ENCODE measurements at places on chromosomes 2 and 18.

DNA sequence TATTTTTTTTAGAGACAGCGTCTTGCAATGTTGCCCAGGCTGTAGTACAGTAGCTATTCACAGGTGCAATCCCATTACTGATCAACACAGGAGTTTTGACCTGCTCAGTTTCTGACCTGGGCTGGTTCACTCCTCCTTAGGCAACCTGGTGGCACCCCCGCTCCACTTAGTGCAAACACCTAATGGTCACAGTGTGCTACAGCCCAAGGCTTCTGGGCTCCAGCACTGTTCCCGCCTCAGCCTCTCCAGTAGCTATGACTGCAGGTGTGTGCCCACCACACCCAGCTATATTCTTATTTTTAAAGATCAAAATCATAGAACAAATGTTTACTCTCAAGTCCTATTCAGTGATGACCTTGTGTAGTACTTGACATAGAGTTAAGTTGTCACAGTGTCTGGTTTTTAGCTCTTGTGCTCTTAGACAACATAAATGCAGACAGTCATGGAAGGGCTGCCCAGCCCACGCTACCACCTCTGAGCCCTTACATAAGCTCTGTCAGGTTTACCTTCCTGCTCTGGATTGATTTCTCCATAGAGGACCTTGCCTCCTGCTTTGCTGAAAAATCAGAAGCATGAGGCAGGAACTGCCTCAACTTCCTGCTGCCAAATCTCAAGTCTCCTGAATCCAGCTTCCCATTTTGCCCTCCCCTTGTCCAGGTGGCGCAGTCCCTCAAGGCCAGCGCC, 82.2 kb upstream of the SLC1A4 start:
- DNase-seq = no peak

- DNase-seq = no peak
Observed at GRCh38 chr2:226850024-226850423, 14.2 kb downstream of the RHBDD1 start.

GRCh38 chr18:62512532-62512931, 10.3 kb upstream of the ZCCHC2 start:
- DNase-seq = no peak

- DNase-seq = peak; percentile 15
Observed at GRCh38 chr2:28366496-28367282, 26.0 kb upstream of the FOSL2 start.

GRCh38 chr2:10316860-10317259, 14.2 kb downstream of the HPCAL1 start:
- no peak for DNase-seq

GRCh38 chr18:44958455-44958854, 277.8 kb downstream of the SETBP1 start:
- no peak for DNase-seq

- DNase-seq = peak; percentile 30
Observed at GRCh38 chr18:49898421-49898820, 85.1 kb upstream of the ACAA2 start.

- DNase-seq = no peak
Observed at GRCh38 chr18:50439460-50440015, 64.7 kb downstream of the SKA1 start.

- no peak for DNase-seq
Observed at GRCh38 chr2:241465543-241465942, 42.8 kb downstream of the STK25 start.

DNA sequence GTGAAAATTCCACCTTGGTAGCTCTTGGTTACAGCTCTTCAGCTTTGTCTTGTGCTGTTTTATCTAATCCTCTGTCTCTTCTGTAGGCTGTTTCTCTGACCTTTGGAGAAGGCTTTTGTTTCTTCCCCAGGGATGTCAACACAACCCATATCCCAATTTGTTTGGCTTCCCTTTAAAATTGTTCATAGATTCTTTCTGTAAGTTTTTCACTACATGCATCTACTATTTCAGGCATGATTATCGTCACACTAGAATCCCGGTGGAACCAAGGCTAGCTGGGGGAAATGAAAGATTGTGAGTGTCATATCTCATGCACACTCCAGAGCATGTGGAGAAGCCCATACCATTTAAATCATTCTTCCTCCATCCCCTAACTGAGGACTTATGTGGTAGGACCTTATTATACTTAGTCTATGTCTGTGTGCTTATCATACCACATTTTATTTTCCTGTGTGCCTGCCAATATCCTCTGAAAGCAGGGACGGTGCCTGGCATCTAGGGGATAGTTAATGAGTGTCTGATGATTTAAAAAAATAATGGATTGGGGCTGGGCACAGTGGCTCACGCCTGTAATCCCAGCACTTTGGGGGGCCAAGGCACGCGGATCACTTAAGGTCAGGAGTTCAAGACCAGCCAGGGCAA, 59.9 kb downstream of the CRIM1 start:
- DNase-seq = no peak

DNA sequence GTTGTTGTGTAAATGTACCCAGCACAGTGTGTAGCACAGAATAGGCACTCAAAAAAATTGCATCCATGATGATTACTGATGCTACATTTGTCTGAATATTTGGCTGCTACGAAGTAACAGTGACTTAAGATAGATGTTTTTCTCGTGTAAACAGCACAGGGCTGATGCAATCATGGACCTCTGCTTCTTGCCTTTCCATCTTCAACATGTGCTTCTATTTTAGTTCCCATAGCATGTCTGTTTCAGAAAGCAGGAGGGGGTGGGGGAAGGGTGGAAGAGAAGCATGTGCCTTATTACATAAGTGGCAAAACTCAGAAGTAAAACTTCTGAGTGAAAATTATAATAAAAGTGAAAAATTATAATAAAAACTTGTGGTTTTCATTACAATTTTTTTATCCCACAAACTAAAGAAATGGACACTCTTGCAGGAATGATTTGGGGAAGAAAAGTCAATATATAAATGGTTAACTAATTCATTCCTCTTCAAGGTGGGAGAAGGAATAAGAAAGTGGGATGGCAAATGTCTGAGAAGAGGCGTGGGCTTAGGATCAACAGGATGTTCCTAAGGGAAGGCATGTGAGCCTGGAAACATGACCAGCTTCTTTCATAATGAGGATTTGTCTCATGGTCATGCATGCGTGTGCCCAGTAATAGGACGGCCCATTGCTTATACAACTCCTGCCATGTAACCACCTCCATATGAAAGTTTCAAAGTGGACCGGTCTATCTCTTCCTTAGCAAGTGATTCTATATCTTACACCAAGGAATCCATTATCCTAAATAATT, 27.2 kb downstream of the CCBE1 start:
- DNase-seq = no peak

DNA sequence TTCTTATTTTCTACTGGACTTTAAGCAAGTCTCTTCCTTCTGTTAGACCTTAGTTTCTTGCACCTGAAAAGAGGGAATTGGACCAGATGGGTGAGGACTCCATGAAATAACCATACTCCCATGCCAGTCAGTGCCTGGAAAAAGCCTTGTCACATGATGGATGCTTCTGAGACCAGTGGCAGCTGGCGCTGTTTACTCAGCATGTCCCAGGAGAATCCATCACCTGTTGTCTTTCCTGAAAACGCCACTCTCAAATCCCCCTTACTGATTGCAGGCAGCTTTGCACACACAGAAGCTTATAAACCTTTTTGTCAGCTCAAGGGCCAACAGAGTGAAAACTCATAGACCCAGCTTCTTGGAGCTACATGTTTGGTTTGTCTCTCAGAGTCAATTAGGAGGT, 117.6 kb downstream of the POLE4 start:
- no peak for DNase-seq

- no peak for DNase-seq
Observed at GRCh38 chr2:52916981-52917380, 850.6 kb upstream of the CHAC2 start.

DNA sequence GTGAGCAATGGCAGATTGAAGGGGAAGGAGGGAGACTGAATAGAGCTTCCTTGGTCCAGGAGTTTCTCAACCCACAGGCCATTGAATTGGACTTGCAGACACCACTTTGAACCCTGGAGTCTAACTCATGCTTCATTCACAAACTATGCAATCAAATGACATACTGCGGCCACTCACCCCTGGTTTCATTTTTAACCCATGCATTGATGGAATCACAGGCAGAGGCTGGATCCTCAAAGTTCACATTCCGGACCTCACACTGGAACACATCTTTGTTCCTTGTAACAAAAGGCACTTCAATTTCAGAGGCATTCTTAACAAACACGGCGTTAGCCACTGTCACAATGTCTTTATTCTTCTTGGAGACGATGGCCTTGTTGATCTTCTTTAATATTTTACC, 40.7 kb downstream of the MRPL44 start:
- DNase-seq = no peak

DNA sequence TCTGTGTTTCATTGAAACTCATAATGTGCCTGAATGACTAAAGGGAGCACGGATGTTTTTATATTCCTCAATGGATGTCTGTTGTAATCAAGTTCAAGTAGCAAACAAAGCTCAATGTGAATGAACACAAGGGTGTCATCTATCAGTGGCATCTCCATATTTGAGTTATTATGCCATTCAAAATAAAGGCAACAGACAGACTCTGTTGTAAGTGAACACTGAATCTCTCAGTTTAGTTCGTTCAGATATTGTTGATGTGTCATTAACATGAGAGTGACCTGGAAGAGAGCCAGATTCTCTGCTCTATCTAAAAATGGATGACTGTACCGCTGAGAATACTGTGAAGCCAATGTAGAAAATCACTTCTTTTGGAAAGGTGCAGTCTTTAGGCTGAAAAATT, 118.7 kb downstream of the NUP35 start:
- DNase-seq = no peak

GRCh38 chr2:205261516-205262020, 420.7 kb upstream of the NRP2 start:
- no peak for DNase-seq

DNA sequence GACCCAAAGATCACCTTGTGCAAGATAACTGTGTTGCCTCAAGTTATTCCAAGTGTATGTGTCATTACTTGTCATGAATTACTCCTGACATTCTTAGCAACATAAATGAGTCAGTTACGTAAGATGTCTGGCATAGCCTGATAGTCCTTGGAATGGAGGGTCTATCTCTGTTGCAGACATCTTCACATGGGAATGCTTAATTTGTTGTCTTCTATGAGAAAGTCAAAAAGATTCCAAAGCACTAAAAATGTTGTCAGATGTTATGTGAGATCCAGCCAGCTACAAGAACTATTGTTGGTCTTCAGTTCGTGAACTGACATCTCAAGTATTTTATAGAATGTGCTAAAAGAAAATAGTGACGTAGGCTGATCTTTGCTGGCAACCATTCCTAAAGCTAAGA, 178.2 kb upstream of the RASGRP3 start:
- DNase-seq = no peak

DNA sequence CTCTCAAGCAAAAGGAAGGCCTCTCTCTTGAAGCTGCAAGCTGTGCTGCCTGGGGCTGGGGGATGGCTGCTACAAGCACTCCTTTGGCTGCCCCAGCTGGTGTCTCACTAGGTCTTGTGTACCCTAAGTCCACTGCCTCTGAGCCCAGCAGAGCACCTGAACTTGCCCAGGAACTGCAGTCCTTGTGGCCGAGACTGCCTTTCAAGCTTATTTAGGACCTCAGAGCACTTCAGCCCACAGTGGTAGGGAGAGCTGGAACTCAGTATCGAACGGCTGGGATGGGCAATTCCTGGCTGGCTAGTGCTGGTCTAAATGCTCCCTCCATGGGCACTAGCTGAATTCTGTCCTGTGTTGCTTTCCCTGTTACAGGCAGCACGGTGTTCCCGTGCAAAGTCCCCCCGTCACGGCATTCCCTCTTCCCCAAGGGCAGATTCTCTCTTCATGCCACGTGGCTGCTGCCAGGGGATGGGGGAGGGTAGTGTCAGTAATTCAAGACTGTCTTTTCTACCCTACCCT, 25.9 kb downstream of the STPG4 start:
- no peak for DNase-seq

DNA sequence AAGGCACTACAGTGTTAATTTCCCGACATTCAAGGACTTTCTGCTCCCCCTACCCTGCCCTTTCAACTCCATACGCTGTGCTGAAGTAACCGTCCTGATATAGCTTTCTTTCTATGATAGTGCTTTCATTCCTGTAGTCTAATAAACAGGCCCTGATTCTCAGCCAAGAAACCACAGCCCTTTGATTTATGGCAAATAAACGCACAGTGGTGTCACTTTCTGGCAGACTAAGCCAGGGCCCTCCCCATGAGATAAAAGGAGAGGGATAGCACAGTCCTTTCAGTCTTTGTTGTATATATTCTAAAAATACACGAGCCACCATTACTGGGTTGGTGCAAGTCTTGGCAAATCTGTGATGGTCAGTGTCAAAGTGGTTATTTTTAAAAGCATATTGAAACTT, 291.2 kb downstream of the ALPK2 start:
- no peak for DNase-seq

DNA sequence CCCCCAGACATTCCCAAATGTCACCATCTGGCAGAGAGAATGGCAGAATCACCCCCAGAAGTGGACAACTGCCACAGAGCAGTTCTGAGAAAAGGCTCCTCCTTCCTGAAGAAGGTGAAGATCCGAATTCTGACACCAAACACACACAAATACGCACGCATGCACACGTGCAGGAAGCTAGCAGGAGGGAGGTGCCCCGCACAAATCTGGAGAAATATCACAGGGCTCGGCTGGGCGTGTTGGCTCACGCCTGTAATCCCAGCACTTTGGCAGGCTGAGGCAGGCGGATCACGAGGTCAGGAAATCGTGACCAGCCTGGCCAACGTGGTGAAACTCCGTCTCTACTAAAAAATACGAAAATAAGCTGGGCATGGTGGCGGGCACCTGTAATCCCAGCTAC, 38.5 kb upstream of the ATG16L1 start:
- no peak for DNase-seq

DNA sequence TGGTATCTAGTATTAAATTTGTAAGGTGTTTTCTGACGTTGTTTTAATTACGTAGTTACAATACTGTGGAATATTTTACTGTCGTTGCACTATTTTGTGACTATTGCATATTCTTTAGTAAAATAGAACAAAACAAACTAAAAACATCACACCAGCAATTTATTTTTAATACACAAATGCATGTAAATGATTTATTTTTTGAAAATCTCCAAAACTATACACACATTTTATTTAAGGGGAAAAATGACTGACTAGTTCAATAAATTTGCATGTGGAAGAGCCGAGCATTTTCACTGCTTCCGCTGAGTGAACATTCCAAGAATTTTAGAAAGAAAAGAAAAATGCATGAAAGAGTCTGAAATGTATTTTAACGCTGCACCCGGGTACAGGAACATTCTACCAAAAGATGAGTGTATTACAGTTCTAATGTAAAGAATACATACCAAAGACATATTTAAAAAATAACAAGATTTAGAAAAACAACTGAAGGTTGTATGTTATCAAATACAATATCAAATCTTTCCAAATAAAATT, 257.7 kb downstream of the MEIS1 start:
- no peak for DNase-seq

- peak; percentile 23 for DNase-seq
Observed at GRCh38 chr2:162301151-162301804, 17.2 kb downstream of the IFIH1 start.

- DNase-seq = no peak
Observed at GRCh38 chr18:58536534-58537271, 92.2 kb downstream of the ALPK2 start.

- no peak for DNase-seq
Observed at GRCh38 chr2:62511636-62512035, 5.6 kb upstream of the TMEM17 start.

- no peak for DNase-seq
Observed at GRCh38 chr18:24940416-24940815, 411.6 kb downstream of the ZNF521 start.
